ENCODE measurements at places on chromosomes 7 and 10. TPM values are rescaled to one million over a fixed set of nuclear protein-coding genes. Genes with fewer than 3 reads are reported as not detected.

LLCFC1 gene
- not detected for polyA plus RNA-seq

ERVW-1 gene
- polyA plus RNA-seq: 0.14 TPM

PLEKHS1 gene
- 0.37 TPM for polyA plus RNA-seq

SPDYE9 gene
- polyA plus RNA-seq: 0.07 TPM

NAT16 gene
- not detected for polyA plus RNA-seq

CRTAC1 gene
- 0.30 TPM for polyA plus RNA-seq

GPR37 gene
- 1.1 TPM for polyA plus RNA-seq

ANKRD7 gene
- polyA plus RNA-seq: 0.39 TPM

BUB3 gene
- polyA plus RNA-seq: 76.6 TPM

NKX6-2 gene
- polyA plus RNA-seq: 0.16 TPM

DNA sequence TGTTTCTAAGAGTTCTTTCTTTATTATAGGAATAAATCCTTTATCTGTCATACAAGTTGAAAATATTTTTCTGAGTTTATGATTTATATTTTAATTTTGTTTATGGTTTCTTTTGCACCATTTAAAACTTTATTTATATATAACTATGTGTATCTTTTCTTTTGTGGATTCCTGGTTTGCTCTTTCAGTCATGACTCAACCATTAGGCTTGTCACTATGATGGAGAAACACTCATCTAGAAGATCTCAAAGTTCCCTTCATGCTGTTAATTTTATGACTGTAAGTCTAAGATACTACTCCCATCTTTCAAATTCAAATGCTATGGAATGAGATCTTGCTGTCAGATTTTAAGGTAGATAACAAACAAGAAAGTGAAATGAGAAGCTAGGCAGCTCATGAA lies 199.5 kb downstream of the INHBA start:
- no peak for DNase-seq

DNA sequence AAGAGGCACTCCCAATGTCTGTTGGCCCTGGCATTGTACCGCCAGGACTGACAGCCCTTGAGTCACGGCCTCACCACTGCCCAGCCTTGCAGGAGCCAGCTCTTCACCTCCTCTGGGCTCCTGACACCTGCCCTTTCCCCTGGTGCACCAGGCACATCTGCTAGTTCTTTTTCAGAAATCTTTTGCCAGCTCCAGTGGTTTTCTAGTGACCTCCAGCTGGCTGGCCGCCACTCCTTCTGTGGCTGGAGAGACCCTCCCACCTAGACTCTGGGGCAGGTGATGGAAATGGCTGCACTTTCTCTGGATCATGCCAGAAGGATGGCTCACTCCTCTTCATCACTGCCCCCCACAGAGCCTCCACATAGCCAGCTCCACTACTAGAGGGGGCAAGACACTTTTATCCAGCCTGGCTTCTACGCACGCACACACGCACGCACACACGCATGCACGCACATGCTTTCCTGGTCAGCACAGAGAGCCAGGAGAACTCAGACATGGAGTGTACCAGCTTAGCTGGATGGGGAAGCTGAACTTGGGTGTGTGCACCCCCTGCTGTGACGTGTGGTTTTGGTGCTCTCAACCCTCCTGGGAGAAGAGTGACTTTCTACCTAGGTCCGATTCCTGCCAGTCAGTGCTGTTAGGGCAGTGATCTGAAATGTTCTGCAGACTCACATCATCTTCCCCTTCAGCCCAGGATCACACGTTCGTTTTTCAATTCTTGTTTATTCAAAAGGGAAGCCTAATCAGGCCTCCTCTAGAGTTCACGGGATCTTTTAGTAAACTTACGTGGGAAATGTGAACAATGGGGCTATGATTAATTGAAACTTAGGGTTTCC lies 222.0 kb downstream of the PRPF18 start:
- DNase-seq: no peak

- peak; percentile 19 for DNase-seq
Observed at GRCh38 chr10:17586821-17587234, 30.3 kb downstream of the HACD1 start.

- no peak for DNase-seq
Observed at GRCh38 chr7:85341973-85342372, 155.1 kb upstream of the SEMA3D start.

DNA sequence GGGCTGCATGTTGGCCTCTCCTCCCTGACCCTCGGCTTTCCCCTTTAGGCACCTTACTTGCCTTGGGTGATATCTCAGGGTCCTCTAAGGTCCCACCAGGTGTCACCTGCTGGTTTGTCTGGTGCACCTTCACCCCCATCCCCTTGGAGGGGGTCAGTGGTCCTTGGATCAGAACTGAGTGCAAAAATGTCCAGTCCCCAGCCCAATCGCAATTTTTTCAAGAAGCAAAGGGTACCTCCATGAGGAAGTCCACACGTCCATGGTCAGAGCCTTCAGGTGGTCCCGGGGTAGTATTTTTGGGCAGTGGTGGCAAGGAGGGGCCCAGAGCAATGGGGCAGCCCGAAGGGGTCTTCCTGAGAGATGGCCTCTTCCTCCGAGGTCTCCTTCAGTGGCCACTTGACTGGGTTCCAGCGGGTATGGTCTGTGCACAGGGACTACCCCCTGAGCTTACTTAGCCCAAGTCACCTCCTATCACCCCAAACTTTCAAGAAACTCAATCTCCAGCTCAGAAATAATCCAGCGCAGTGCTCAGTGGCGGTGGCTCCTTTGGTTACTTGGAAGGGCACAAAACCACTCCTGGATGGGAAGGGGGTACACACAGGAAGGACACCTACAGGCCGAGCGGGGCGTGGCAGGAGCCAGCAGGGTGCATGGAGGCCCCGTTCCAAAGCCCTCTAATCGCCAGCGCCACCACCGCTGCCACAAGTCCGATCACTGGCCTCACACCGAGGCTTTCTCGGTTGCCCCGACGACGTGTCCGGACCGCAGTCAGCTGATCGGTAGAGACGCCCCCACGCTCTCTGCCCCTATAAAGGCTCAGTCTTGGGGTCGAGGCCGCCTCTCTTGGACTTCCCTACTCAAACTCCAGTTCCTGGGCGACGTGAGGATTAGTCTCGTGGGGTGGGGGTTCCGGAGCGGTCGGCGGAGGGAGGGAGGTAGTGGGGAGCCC lies 4.5 kb downstream of the SAP25 start:
- DNase-seq: no peak

- no peak for DNase-seq
Observed at GRCh38 chr10:103171278-103171677, 21.8 kb downstream of the NT5C2 start.

GRCh38 chr7:96308253-96308949 lies 13.5 kb downstream of the SLC25A13 start:
- DNase-seq: no peak

DNA sequence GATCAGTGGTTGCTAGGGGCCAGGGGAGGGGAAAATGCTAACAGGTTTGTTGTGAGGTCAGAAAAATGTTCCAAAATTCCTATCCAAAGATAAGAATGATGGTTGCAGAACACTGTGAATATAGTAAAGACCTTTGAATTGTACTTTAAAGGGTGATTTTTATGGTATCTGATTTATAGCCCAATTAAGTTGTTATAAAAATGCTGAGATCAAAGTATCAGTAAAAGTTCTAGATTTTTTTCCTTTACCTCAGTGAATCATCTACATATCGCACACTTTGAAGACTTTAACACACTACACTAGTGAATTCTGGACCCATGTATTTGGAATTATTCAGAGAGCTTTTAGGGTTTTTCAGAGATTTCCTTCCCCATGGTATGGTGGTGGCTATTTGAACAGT lies 275.4 kb downstream of the WDR37 start:
- DNase-seq: no peak

- no peak for DNase-seq
Observed at GRCh38 chr10:83982812-83983211, 156.5 kb upstream of the GHITM start.

DNA sequence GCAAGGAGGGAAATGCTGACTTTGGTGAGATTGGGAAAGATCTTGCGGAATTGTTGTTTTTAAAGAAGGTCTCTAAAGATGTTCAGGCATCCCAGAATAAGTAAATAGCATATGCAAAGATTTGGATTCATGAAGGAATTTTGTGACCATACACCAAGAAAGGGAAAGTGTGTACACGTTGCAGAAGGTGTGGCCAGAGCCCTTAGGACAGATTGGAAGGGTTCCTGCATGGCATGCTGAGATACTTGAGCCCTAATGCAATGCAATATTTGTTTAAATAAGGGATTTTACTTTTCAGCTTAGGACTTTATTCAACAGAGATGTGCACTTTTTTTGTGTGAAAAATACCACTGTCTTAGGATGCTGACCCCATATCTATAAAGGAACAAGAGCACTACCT lies 219.5 kb upstream of the INHBA start:
- DNase-seq: no peak

DNA sequence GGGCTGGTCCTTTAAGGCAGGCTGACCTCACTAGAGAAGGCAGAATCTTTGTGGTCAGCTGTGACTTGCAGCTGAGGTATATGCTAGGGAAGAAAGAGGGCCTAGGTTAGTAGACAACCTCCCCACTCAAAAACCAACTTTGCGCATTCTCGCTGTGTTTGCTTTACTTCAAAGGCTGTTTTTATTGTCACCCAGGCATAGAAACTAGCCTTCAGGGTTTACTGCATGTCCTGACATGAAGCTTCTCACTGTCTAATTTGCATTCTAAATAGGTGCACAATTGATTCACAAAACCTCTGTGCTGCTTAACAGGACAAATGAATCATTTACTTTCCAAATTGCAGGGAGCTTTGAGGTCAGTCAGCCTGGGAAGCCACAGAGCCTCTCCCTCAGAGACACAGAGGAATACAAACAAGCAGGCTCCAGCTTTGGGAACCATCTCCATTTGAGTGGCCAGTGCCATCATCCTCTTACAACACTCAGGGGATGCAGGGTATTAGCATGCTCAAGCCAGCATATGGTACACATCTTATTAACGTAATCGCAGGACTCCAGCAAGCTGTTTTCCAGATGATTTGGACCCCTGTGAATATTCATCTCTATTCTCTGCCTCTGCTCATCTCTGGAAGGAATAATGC lies 596.4 kb upstream of the GHITM start:
- no peak for DNase-seq

GRCh38 chr10:76209135-76209534 lies 777.7 kb downstream of the LRMDA start:
- no peak for DNase-seq

GRCh38 chr7:134767520-134768168 lies 11.8 kb upstream of the CALD1 start:
- no peak for DNase-seq

- DNase-seq: peak; percentile 74
Observed at GRCh38 chr7:3461923-3462322, 160.9 kb downstream of the SDK1 start.

DNA sequence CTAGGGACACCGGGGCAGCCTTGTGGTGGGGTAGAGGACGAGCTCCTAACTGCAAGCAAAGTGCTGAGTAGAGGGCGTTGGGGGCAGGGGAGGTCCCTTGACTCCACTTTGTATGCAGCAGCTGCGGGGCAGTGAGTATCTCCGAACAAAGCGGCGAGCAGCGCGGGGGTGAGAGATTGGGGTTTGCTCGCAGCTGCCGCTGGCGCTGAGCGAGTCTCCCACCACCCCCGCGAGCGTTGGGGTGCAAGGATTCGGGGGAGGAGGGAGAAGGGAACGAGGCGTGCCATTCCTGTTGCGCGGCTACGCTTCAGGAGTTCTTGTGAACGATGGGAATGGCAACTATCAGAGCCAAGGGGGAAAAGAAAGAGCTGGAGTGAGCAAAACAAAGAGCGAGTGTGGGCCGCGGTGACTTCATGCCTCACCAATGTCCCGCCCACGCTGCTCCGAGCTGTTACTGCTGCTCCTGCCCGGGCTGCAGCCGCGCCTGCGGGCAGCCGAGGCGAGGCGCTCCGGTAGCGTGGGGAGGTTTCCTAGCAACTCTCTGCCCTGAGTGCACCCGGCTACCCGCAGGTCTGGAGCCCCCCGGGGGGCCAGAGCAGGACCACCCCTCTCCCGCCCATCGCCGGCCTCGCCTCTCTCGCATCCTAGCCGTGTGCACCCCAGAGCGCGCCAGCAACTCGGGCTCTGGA lies at the start of gene ITGB8:
TSS of gene ITGB8 (plus strand) at position 662 of the 689 bp plus-strand sequence. CDS start 907 bp downstream, outside the sequence.
- peak; percentile 11 for DNase-seq

GRCh38 chr10:49844775-49845595 lies 82.9 kb upstream of the OGDHL start:
- DNase-seq: no peak

GRCh38 chr7:98877692-98878364 lies 504 bp upstream of the TRRAP start:
- DNase-seq: no peak

DNA sequence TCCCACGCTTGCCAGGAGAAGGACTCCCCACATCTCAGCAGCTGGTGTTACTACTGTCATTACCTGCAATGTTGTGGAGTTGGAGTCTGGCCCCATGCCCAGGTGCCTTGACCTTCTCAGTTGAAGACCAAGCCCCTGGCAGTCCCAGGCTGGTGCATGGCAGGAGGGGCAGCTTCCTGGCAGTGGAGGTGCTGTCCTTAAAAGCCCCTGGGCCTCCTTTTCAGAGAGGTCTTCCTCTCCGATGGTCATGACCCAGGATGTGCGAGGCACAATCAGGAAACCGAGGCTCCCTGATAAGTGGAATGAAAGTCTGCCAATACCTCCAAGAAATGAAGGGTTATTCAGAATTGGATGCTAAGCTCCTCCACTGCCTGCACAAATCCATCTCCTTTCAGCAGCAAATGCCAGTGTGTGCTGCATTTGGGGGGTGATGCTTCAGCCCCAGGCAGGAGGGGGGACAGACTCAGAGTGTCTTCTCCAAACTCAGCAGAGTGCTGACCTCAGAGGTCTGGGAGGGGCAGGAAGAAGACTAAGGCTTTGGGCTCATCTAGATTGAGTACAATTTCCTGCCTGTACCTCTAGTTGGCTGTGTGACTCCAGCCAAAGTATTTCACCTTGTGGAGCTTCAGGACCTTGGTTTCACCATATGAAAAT lies 97.0 kb upstream of the DDC start:
- peak; percentile 18 for DNase-seq

DNA sequence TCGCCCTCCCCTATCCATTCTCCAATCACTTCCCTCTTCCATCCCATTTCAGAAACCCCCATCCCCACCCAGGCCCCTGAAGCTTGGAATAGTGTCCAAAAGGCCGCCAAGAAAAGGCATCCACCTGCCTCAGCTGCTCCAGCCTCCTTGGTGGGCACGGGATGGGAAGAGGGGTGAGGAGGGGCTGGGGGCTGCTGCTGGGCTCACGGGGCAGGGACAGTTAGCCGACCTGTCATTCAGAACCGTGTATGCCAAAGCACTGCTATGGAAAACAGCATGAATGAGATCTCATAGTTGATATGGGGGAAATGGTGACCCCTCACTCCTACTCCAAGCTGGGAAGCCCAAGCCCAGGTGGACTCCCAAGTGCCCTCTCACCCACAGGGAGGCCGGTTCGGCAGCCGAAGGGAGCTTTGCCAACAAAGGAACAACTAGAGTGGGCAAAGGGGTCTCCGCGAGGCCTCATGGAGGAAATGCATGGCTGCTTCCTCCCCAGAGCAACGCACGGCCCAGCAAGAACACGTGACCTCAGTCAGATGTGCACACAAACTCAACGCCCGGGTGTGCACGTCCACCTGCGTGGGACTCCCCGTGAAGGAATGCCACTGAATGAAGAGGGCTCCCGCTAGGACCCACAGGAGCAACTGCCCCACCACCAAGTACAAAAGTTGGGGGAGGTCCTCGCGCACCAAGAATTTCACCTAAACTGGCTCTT lies 52.5 kb downstream of the EBF3 start:
- no peak for DNase-seq

Measured in thymus (tissue), 14 donors.